ENCODE measurements at places on chromosomes 5 and 9.

DNA sequence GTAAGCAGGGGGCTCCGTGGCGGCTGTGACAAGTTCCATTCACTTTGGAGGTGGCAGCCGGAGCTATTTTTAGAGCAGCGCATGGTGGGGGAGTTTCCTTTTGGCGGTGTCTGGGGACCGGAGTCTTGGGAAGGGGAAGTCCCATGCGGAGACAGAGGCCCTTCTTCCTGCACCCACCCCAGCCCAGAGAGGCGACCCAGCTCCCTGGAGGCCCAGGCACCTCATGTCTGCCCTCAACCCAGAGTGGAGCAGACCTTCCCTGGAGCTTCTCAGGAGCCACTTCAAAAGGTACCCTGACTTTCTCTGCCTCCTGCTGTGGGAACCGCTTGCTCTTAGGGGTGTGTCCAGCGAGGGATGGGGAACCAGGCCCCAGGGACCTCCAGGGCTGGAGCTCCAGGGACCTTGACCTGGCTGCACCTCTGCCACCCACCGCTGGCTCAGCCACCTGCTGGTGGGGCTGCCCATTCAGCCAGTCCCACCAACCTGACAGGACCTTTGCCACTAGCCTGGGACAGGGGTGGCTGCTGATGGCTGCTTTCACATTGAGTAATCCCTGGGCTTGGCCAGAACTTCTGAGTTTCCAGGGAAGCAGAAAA is 34.1 kb downstream of the NEK6 start:
- DNase-seq = peak; percentile 60

GRCh38 chr9:33662871-33663270 is 132.5 kb upstream of the PRSS3 start:
- DNase-seq = no peak

DNA sequence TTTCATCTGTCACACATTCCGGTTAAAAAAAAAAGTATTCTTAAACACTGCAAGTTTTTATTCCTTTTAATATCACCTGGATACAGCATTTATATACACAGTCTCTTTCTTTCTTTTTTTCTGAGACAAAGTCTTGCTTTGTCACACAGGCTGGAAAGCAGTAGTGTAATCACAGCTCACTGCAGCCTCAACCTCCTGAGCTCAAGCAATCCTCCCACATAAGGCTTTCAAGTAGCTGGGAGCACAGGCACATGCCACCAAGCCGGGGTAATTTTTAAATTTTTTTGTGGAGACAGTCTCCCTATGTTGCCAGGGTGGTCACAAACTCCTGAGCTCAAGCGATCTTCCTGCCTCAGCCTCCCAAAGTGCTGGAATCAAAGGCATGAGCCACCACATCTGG is 13.9 kb downstream of the KIF20A start:
- DNase-seq = no peak

DNA sequence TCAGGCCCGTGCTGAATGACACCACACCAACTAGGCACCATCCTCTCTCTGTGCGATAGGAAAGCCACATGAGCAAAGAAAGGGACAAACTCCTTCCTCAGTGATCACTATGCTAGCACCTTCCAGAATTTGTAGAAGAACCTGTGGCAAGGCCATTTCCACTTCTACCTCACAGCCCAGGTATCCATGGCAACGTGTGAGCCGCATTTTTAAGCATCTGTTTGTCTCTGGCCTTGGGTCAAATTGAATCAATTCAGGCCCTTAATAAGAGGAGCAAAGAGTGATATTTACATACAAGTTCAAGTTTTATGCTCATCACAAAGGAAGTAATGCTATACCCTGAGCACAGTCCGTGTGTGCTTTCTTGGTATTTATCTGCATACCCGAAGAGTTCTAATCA is 179.3 kb downstream of the SLC12A2 start:
- no peak for DNase-seq

- DNase-seq = no peak
Measured at GRCh38 chr9:93193388-93194220, 9.7 kb downstream of the WNK2 start.

GRCh38 chr5:178778919-178779318 is 48.5 kb upstream of the ZNF354A start:
- DNase-seq = no peak

DNA sequence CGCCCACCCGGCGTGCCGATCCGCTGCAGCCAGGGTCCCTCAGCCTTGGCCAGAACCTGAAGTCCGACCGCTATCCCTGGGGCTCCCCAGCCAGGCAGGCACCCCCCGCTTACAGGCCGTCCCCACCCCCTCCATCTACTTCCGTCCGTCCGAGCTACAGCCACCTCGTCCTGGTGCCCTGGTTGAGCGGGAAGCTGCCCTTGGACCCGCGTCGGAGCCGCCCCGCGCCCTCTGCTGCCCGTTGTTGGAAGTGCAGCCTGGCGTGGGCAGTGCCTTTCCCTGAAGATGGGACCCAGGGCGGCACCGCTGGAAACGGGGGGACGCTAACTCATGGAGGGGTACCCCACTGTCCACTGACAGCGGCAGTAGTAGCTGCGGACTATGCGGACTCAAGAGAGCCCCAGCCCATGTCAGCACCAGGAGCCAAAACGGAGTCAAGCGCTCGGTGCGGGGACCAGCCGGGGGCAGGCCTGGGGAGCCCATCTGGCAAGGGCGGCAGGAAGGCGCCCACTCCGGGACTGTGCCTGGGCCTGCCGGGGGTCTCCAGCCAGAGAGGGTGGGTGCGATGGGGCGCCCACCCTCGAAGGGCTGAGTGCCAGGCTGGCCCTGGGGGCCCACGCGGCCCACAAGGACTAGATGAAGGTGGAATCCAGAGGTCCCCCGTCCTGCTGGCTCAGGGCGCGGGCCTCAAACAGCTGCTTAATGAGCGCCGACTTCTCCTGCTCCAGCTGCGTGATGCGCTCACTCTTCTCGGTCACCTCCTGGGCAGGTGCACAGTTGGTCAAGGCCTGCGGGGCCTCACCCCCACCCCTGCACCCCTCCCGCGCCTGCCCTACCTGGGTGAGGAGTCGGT is 6.1 kb downstream of the SAPCD2 start:
- DNase-seq = peak; percentile 42

DNA sequence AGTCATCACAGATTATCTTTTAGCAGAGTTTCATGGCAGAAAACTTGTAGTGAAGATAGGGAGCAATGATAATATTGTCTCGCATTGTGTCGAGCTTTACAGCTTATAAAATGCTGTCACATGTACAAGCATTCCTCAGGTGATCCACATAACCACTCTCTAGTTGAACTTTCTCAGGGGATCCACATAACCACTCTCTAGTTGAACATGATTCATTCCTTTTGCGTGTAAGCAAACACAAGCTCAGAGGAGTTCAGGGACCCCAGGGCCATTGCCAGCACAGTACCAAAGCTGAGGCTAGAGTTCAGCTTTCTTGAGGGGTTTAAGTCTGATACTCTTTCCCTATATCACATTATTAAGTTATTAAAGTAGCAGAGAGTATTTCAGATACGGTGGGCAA is 86.7 kb downstream of the CDH6 start:
- no peak for DNase-seq

DNA sequence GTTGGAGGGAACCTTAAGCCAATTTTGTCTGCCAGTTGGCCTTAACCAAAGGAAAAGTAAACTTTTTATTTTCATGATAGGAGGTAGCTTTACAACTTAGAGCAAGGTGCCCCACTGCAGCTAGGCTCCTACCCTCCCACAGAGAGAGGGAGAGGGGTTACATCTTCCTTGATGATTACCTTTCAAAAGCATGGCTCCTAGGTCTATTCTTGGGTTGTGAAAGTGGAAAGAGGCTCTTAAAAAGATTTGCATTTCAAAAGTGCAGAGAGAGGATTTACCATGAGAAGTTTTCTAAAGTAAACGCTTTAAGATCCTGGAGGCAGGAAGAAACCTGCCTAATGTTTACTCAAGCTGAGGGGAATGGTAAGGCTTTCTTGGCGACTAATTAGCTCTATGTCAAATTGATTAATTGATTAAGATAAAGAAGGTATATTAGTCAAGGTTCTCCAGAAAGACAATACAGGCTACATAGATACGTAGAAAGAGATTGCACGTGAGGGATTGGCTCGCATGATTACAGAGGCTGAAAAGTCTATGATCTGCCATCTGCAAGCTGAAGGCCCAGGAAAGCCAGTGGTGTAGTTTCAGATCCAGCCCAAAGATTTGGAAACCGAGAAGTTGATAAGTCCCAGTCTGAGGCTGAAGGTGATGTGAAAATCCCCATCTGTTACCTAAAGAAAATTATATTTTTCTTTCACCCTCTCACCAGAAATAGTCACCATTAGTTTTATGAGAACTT is 333.8 kb upstream of the CTNND2 start:
- no peak for DNase-seq

DNA sequence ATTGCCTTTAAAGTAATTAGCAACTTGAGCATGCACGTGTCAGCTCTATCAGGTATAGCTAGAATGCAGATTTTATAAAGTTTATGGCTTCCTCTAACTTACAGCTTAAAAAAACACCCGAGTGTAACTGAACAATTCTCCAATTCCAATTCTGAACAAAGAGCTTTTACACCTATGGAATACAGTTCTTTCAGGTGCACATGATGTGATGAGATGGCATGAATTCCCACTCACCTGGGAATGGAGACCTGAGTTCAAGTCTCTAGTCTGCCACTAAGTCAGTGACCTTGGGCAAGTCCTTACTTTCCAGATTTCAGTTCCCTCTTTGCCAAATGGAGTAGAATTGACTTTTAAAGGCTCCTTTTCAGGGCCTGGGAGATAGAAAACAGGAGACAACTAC is 1.8 kb downstream of the ZFAND5 start:
- DNase-seq = no peak

GRCh38 chr5:133531178-133531577 is 81.2 kb downstream of the FSTL4 start:
- DNase-seq = no peak

- DNase-seq = no peak
Measured at GRCh38 chr9:89888677-89889076, 283.9 kb downstream of the GADD45G start.

DNA sequence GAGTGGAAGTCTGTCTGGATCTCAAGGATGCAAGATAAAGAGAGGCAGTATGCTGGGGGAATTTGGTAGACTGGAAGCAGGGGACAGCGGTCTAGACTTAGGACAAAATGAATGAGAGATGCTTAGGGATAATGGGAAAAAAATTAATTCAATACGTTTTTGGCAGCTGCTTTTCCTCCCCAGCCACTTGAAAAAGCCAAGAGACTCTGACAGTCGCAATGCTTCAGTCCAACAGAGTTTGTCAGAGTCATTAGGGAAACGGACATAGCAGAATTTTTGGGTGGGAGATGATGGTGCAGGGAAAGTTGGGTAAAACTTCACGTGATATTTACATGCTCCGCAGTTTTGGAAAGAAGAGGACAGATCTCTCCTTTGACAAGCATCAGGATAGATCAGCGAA is 129.7 kb downstream of the GOLPH3 start:
- no peak for DNase-seq

- DNase-seq = no peak
Measured at GRCh38 chr5:440401-441201, 2.4 kb upstream of the EXOC3 start.

DNA sequence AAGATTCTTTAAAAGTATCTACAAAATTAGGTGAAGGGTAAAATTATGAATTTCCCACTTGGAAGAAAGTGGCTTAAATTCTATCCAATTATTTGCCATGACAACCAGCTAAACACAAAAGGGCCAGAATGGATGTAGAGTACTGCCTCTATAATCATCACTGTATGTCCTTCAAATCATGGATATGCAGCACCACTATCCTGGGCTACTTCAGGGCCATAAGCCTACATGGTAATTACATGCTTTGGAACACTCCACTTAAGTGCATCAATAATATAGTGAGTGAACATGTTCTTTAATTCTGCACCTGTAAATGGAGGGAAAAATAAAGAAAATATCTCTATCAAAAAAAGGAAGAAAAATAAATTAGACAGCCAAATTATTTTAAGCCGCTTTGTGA is 575.2 kb downstream of the ISL1 start:
- no peak for DNase-seq

DNA sequence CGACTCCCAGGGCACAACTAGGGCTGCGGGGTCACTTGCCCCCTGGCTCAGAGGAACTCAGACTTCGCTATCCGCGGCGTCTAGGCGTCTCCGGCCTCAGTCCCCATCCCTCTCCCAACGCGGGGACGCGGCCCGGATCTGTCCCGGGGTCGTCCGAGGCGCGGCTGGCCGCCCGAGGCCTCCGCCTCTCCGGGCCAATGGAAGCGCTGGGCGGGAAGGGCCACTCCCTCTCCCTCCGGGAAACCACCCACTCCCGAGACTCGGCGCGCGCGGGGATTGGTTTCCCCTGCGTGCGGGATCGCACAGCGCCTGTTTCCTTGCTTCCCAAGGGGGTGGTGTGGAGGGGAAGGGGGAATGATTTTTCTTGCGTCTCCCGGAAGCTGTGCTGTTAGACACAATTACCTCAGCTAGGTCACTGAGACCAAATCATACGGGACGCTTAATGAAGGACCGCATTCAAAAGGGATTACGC is 38.3 kb downstream of the NR2F1 start:
- DNase-seq = no peak

DNA sequence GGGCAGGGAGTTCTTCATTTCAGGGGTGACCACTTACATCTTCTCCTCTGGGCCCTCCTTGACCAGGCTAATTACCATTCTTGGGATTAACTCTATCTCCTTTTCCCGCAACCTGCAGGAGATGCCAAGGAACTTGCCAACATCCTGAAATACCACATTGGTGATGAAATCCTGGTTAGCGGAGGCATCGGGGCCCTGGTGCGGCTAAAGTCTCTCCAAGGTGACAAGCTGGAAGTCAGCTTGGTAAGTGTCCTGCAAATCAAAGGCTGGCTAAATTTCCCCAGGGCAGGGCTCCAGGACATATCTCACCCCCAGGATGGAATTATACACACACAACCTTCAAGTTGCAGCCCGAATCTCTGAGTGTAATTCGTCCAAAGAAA is 30.2 kb downstream of the TGFBI start:
- DNase-seq = no peak

- DNase-seq = no peak
Measured at GRCh38 chr5:6454628-6455053, 6.0 kb downstream of the UBE2QL1 start.

DNA sequence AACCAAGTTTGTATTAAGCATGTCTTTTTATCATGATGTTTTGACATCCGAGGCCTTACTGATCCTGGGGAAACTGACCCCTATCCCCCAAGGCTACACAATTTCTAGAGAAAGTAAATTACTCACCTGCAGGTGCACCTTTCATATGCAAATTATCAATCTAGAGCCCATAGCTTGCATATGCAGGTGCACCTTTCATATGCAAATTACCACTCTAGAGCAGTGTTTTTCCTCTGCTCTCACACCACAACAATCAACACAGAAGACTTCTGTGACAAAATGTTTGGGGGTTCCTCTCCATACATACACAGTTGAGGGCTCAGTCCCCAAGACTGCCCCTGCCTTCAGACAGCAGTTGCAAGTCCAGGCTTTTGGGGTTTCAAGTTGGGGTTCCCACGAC is 203.7 kb upstream of the RORB start:
- no peak for DNase-seq

GRCh38 chr5:135398160-135398854 is 724 bp downstream of the MACROH2A1 start:
- DNase-seq = peak; percentile 38

- no peak for DNase-seq
Measured at GRCh38 chr5:27479859-27480258, 441.5 kb upstream of the CDH9 start.

Measured in stimulated activated CD8-positive, alpha-beta memory T cell treated with anti-CD3 and anti-CD28 coated beads, Interleukin-2, amount 100 ng/mL, for 48 hours (primary cell).